ENCODE measurements at places on chromosomes 1 and 21.
A peak's percentile ranks its signal among the peaks of the same experiment; 100 is the strongest.

GRCh38 chr21:34707876-34708325, 39.1 kb downstream of the CLIC6 start:
- no peak for DNase-seq

DNA sequence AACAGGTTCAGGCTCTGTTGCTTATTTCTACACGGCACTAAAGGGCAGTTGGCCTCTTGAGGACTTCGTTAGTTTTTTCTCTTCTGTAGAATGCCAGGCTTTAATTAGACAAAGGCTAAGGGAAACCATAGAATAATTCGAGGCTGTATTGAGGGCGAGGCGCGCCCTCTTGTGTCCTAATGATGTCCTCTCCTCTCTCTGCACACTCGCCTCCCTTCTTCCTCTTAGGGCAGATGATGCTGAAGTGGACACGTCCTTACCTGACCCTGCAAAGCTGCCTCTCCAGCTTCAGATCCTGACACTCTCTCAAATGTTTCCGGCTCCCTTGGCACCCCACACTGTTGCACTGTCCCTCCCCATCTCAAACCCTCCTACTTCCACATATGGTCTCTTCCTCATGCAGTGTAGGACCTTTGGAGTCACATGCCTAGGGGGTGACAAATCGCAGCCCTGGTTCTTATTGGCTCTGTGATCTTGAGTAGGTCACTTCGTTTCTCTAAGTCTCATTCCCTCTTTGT, 1.9 kb upstream of the ZSCAN20 start:
- DNase-seq, result peak; percentile 71

DNA sequence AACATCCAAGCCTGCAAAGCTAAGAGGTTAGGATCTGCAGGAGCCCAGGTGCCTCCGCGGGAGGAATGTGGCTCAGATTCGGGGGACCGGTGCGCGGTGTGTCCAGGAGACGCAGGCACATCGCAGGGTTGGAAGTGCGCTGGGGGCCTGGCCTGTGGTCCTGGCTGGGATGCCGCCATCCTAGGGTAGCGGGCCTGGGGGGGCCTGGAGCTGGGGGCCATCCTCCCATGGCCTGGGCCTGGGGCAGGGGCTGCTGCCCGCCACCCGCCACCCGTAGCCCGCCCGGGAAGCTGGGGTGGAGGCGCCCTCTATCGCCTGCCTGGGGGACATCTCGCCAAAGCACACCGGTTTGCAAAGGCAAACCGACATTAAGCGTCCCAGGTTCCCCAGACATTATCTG, 170.6 kb upstream of the ARHGEF16 start:
- DNase-seq, result peak; percentile 83

GRCh38 chr1:55262822-55263221, 47.7 kb upstream of the USP24 start:
- DNase-seq, result no peak

Data from AG08396 (cell line).